Stromal cell of bone marrow (primary cell): ENCODE measurements at places on chromosomes 4 and X.

- no peak for DNase-seq
Observed at GRCh38 chr4:110152386-110152785, 46.0 kb downstream of the ELOVL6 start.

DNA sequence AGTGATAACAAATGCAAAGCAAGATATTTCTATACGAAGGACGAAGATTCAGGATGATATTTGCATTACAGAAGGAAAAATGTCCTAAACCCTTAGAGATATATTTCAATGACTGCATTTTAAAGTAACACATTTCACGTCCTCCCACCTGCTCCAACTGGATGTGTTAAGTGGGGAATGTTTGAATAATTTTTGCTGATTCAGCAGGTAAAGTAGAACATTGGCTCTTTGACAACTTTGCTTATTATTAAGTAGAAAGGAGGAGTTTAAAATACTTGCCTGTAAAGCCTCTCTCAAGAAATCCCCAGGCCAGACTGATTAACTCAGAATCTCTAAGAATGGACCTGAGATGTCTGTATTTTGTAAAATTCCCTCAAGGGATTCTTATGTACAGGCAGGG lies 1165.2 kb upstream of the PRKX start:
- DNase-seq = no peak

DNA sequence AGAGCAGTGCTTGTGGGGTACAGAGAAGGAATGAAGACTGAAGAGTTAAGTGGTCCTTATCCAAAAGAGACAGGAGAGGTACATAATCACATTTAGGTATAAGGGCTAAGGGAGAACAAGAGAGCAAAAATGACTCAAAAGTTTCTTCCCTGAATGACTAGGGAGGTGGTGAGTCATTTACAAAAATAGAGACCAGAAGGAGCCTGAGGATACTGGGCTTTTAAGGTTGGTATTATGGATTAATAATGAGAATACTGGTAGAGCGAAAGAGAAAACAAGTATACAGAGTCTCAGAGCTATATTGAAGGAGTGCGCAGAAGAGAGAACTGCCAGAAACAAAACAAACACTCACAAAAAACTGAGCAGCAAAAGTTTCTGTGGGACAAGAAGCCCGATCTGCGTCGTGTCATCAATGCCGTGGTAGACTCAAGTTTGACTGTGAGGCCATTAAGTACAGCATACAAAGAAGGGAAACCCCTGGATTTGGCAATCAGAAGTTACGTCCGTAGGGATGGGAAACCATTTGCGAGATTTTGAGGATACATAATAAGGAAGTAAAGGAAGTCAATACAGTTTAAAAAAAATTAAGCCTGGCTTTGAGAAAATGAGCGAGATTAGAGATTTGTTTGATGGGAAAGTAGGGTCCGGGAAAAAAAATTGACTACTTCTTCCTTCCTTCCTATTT lies 129.1 kb upstream of the STIM2 start:
- DNase-seq = no peak

DNA sequence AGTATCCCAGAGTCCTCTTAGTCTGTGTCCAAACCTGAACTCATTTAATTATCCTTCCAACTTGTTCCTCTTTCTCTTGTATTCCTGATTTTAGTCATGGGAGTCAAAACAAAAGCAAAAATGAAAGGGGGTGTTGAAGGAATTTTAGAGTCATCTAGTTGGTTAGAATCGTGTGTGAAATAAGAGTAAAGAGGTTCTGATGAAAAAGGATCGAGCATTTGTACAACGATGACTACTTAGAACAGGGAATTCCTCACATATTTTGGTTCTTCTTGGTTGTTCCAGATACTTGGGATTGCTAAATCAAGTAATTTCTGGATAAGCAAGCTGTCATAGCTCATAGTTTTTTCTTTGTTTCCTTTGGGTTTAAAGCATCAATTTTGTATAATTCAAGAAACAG lies 194.4 kb downstream of the BCOR start:
- peak; percentile 42 for DNase-seq

DNA sequence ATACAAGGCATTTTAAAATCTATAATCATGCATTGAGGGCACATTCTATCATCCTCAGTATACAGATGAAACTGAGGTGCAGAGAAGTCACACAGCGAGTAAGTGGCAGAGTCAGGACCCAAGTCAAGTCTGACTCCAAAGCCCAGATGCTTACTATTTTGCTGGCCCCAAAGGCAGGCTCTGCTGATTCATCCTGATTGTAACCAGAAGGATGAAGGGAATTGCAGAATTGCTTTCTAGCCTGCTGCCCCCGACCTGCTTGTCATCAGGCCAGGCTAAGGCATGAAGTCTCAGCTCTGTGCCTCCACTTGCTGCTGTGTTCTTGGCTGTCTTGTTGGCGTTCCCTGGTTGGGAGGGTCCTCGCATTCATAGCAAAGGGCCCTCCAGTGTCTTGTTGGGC lies 62.7 kb downstream of the SLC9A6 start:
- DNase-seq = no peak

- DNase-seq = no peak
Observed at GRCh38 chr4:7902101-7902553, 37.5 kb downstream of the AFAP1 start.

DNA sequence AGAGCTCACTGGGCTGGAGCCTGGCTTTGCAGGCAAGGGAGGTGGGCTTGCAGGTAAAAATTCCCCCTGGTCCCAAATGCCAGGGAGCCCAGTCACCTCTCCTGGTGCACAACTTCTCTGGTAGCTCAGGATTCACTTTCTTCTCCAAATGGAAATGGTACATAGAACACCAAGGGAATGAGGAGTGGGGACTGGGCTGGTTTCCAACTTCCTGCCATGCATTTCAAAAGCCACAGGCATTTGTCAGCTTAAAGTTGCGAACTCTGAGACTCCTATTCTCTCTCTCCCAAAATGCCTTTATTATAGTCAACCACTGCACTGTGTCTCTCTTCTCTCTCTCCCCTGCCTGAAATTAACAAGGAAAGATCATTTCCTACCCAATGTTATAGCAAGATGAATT lies 177.3 kb downstream of the GRIA3 start:
- no peak for DNase-seq

- no peak for DNase-seq
Observed at GRCh38 chrX:122188751-122189150, 995.3 kb upstream of the GRIA3 start.

- DNase-seq = peak; percentile 9
Observed at GRCh38 chr4:125316791-125317524, 2.2 kb downstream of the FAT4 start.

GRCh38 chrX:104045642-104046041 lies 5.9 kb downstream of the H2BW2 start:
- DNase-seq = no peak

- no peak for DNase-seq
Observed at GRCh38 chrX:46831765-46832327, 5.0 kb upstream of the RP2 start.

DNA sequence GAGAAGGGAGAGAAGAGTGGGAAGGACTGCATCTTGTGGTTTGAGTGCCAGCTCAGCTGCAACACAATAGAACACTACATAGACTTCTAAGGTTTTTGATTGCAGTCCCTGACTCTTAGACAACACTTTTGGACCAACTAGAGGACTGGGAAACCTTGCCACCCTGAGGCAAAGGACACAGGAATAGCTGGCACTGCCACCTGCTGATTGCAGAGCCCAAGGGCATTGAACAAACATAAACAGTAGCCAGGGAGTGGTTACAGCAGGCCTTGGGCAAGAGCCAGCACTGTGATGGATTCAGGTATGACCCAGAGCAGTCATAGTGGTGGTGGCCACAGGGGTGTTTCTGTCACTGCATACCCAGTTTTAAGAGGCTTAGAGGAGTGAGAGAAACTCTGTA lies 72.5 kb upstream of the CXorf51A start:
- DNase-seq = no peak

DNA sequence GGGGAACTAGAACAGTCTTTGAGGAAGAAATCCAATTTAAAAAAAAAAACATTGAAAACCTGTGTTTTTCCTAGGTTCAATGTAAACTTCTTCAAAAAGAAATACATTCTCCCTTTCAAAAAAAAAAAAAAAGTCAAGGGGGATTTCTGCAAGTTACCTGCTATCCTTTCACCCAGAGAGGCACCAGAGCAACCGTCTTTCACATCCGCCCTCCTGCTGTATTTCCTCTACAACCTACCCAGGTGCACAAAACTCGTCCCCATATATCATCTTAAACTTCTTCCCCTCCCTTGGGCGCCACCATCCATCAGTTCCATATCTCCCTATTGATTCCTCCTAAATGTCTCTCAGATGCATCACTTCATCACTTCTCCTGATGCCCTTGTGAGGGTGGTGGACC lies 74.5 kb downstream of the NR3C2 start:
- no peak for DNase-seq

- DNase-seq = peak; percentile 3
Observed at GRCh38 chrX:39477762-39478120, 620.0 kb downstream of the BCOR start.
